ENCODE measurements at places on chromosomes 7 and 10. TPM values are rescaled to one million over a fixed set of nuclear protein-coding genes. Genes with fewer than 3 reads are reported as not detected.

The SAMD9L gene
- total RNA-seq = 8.5 TPM

The ITGA8 gene
- not detected for total RNA-seq

The AGR2 gene
- not detected for total RNA-seq

The FAM13C gene
- total RNA-seq = not detected

The SLC35B4 gene
- total RNA-seq = 7.8 TPM

GRCh38 chr7:150340024-150340749 lies 1.2 kb downstream of the RARRES2 start:
- DNase-seq = no peak
- peaks cover 6% of the 10 kb centered on the region for H3K4me1 ChIP-seq
- H3K27ac ChIP-seq = no peak overlapping the region
- no peak overlapping the region for H3K4me3 ChIP-seq
- H3K36me3 ChIP-seq = peaks cover 5% of the 10 kb centered on the region
- peaks cover 30% of the 10 kb centered on the region for H3K27me3 ChIP-seq

- H3K4me3 ChIP-seq = no peak overlapping the region
- no peak overlapping the region for H3K27ac ChIP-seq
- DNase-seq = no peak
- no peaks in the 10 kb centered on the region for H3K27me3 ChIP-seq
- no peaks in the 10 kb centered on the region for H3K4me1 ChIP-seq
Observed at GRCh38 chr7:44222776-44223261, 22.0 kb downstream of the YKT6 start.

DNA sequence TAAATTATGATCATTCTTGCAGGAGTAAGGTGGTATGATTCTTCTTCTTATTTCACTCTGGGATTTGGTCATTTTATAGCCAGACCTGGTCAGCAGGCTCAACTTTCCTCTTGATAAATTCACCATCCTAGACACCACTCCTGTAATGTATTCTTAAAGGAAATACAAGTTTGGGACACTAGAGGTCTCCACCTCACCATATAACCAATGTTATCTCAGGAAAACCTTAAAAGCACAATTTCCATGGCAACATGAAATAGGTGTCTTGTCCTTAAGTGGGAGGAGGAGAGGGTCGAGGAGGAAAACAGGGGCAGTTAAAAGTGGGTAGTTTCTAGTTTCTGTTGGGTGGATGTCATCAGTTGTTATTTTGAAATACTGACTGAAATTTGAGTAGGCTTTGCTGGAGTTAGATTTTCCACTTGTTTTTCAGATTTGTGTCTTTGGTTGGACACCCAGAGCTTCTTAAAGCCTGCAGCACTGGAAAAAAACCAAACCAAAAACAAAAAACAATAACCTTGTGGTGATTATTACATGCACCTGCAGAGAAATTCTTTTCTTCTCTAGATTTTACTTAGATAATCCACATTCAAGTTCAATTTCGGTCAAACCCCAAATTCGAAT lies 163.1 kb downstream of the PRKCQ start:
- no peak overlapping the region for H3K27ac ChIP-seq
- DNase-seq = no peak
- H3K27me3 ChIP-seq = no peaks in the 10 kb centered on the region
- no peaks in the 10 kb centered on the region for H3K4me1 ChIP-seq
- H3K36me3 ChIP-seq = no peaks in the 10 kb centered on the region

DNA sequence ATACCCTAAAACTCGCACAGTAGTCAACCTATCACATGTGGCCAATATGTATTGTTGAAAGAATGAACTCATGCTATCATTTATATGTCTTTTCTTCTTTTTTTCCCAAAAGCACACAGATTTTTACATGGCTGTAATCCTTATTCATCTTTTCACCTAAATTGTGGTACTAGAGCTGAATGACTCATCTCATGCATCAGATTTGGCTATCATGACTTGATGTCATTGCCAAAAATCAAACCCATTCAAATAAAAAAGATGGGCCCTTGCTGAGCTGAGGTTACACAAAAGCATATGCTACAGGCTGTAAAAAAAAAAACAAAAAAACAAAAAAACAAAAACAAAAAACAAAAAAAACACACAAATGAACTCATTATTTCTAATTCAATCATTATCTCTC lies 3.3 kb upstream of the LMOD2 start:
- H3K4me1 ChIP-seq = no peaks in the 10 kb centered on the region
- no peaks in the 10 kb centered on the region for H3K27me3 ChIP-seq
- H3K27ac ChIP-seq = no peak overlapping the region
- H3K4me3 ChIP-seq = no peak overlapping the region
- no peaks in the 10 kb centered on the region for H3K36me3 ChIP-seq
- DNase-seq = no peak

- H3K27ac ChIP-seq = no peak overlapping the region
- H3K36me3 ChIP-seq = no peaks in the 10 kb centered on the region
- no peaks in the 10 kb centered on the region for H3K27me3 ChIP-seq
- DNase-seq = no peak
Observed at GRCh38 chr10:114584419-114584818, 73.7 kb downstream of the ABLIM1 start.
